Thoracic aorta (tissue), 2 donors: ENCODE measurements at places on chromosomes 1 and 21.

- H3K4me1 ChIP-seq, result no peaks in the 10 kb centered on the region
- no peak for DNase-seq
- no peak overlapping the region for H3K4me3 ChIP-seq
- H3K27ac ChIP-seq, result no peak overlapping the region
- H3K27me3 ChIP-seq, result no peaks in the 10 kb centered on the region
Measured at GRCh38 chr1:89757532-89757931, 63.3 kb upstream of the LRRC8D start.

DNA sequence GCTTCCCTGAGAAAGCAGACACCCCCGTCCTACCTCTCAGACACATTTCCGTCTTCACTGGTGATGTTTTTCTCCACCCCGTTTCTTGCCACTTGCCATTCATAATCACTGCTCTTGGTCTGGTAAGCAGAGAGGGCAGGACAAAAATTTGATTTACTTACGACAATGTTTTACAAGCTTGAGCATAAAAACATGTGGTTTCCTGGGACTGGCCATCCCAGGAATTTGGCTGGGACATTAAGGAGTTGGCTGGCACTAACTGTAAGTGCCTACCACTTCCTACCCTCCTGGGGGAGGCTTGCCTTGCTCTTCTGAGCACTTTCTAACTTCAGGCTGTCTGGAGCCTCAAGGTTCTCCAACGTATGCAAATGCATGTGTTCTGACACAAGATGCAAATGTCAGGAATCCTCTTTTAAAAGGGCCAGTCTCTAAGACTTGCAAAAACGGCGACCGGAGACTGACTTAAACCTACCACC, 24.2 kb downstream of the ZBTB18 start:
- no peak for DNase-seq
- H3K27me3 ChIP-seq, result no peaks in the 10 kb centered on the region
- no peak overlapping the region for H3K27ac ChIP-seq
- no peak overlapping the region for H3K4me3 ChIP-seq

- no peaks in the 10 kb centered on the region for H3K27me3 ChIP-seq
- peaks cover 4% of the 10 kb centered on the region for H3K4me1 ChIP-seq
- DNase-seq, result no peak
- no peak overlapping the region for H3K4me3 ChIP-seq
- no peak overlapping the region for H3K27ac ChIP-seq
- peaks cover 29% of the 10 kb centered on the region for H3K36me3 ChIP-seq
Measured at GRCh38 chr1:51776408-51776807, 102.1 kb downstream of the NRDC start.

GRCh38 chr1:61953076-61953789, 211.0 kb downstream of the PATJ start:
- no peak for DNase-seq
- no peak overlapping the region for H3K4me3 ChIP-seq
- no peaks in the 10 kb centered on the region for H3K27me3 ChIP-seq
- no peaks in the 10 kb centered on the region for H3K36me3 ChIP-seq
- H3K27ac ChIP-seq, result no peak overlapping the region
- no peaks in the 10 kb centered on the region for H3K4me1 ChIP-seq

DNA sequence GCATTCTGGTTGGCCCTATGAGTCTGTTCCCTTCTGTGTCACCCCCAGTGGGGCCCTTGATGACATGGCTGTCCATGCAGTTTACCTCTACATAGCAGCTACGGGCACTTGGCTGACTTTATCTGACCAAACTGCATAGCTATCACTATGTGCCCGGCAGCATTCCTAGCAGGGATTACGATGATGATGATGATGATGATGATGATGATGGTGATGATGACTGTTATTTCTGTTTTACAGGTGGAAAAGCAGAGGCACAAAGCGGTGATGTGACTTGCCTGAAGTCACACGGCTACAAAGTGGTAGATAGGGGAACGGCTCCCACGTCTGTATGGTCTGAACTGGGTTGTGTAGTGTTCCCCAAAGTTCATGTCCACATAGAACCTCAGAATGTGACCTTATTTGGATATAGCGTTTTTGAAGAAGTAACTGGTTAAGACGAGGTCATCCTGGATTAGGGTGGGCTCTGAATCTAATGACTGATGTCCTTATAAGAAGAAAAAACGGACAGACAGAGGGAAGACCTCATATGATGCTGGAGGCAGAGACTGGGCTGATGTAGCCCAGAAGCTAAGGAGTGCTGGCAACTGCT, 57.6 kb downstream of the RUNX1 start:
- no peak overlapping the region for H3K4me3 ChIP-seq
- H3K36me3 ChIP-seq, result no peaks in the 10 kb centered on the region
- no peak overlapping the region for H3K27ac ChIP-seq
- no peaks in the 10 kb centered on the region for H3K27me3 ChIP-seq
- DNase-seq, result no peak
